Adrenal gland (tissue), 19 donors: ENCODE measurements at places on chromosomes 4 and X. TPM values are rescaled to one million over a fixed set of nuclear protein-coding genes. Genes with fewer than 3 reads are reported as not detected.

GRCh38 chr4:5435201-5435600 is 273.2 kb downstream of the EVC2 start:
- DNase-seq, result no peak

- DNase-seq, result no peak
Observed at GRCh38 chr4:13694256-13694655, 66.7 kb upstream of the BOD1L1 start.

DNA sequence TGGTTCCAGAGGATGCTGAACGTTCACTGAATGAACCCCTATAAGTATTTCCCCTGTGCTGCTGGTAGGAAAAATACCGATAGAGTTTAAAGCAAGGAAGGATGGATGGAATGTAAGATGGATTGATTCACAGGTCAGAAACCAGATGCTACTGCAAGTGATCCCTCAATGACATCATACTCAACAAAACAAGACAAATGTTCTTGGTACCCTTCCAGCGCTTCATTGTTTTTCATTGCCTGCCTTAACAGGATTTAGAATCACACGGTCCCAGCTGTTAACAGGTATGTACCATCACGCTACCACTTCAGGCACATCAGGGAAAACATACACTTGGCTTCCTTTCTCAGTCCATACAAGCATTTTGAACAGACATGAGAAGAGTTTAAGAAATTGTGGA is 118.1 kb upstream of the TLR3 start:
- no peak for DNase-seq

DNA sequence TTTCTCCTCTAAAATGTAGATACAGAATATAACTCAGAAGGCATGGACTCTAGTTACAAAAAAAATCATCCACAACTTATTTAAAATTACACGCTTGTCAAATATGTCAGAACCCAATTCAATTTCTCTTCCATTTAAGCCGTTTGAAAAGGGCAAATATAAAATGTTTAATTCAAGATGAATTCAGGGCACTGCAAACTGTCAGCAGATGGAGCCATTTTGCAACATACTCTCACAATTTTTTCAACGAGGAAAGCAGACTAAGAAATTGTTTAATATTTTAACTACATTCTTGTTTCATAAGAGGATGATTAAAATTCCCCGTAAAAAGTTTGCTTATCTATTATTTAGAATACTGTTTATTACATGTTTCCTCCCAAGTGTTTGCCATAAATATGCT is 321.3 kb upstream of the CPXCR1 start:
- DNase-seq, result no peak

DNA sequence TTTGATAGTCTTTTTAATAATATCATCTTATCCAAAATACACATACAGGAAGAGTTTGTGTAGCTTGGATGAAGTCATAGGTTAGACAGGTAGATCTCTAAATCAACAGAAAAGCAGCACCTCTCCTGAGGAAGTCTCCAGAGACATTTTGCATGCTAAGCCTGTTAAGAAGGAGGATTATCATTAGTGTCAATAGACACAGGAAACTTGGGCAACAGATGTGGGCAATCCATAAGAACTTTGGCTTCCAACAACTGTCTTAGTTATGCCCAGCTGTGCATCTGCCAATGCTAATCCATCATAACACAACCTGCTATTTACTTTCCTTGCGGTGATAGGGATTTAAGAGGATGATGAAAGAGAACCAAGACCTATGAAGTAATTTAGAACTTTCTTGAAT is 1052.6 kb downstream of the RPA4 start:
- DNase-seq, result no peak

GRCh38 chrX:24862343-24862742 is 153.4 kb downstream of the ARX start:
- no peak for DNase-seq

The ADH1A gene
- total RNA-seq, result 0.42 TPM
